ENCODE measurements at places on chromosomes 2 and 18. TPM values are rescaled to one million over a fixed set of nuclear protein-coding genes. Genes with fewer than 3 reads are reported as not detected.

The BCL2 gene
- total RNA-seq, result 74.9 TPM

The ACVR1C gene
- 0.38 TPM for total RNA-seq

The NFATC1 gene
- total RNA-seq, result 73.6 TPM

The PDCD1 gene
- 52.0 TPM for total RNA-seq

The EMILIN1 gene
- total RNA-seq, result 0.48 TPM

Data from activated CD8-positive, alpha-beta memory T cell treated with anti-CD3 and anti-CD28 coated beads for 36 hours (primary cell).